Psoas muscle (tissue), 8 donors: ENCODE measurements at places on chromosomes 2 and 18. TPM values are rescaled to one million over a fixed set of nuclear protein-coding genes. Genes with fewer than 3 reads are reported as not detected.

DNA sequence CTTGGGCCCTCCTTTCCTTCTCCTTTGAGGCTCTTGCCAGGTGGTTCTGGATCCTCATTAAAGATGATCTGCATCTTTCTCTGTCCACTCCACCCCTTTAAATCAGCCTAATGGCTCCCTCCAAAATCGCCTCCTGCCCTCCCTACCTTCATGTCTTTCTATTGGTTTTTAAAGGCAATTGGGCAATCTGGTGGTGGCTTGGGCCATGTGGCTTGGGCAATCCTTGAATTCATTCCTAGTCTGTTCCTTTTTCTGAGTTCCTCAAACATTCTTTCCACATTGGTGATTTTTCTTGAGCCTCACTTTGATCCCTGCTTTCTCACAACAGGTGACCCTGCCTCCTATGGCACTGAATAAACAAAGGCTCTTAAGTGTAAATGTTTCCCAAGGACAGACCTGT, 266.2 kb upstream of the REV1 start:
- DNase-seq, result no peak

- no peak for DNase-seq
Measured at GRCh38 chr2:216546241-216546640, 47.6 kb downstream of the RPL37A start.

The ABCG5 gene
- not detected for total RNA-seq

- DNase-seq, result no peak
Measured at GRCh38 chr2:120516679-120517314, 170.9 kb downstream of the INHBB start.

DNA sequence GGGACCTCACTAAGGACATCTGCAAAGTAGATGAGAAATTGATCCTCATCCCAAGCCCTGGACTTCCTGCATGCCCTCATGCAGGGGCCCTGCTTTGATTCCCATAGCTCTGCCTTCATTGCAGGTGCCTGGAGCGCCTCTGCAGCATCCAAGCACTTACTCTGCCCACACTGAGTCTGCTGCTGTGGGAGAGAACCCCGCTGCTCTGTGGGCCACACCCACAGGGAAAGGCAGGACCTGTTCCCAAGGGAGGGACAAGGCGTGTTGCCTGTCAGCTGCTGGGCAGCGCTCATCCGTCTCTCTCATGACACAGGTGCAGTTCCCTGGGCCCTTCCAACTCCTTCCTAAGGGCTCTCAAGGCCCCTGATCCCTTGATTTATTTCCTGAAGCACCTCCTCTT, 266.8 kb upstream of the SMIM21 start:
- no peak for DNase-seq

DNA sequence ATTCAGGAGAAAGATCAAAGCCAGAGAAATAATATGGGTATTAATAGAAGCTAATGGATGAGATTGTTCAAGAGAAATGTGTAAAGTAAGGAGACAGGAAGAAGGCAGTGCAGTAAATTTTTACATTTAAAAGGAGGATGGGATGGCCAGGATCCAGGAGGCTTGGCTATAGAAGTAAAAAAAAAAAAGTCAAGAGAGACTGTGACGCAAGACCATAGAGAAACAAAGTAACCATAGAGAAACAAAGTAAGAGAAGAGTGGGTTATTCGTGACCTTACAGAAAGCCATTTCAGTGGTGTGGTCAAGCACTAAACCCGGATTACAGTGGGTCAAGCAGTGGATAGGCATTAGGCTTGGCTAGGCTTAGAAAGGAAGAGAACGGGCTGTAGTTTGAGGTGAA, 10.5 kb upstream of the FAM171B start:
- DNase-seq, result no peak

The TMEM247 gene
- not detected for total RNA-seq

DNA sequence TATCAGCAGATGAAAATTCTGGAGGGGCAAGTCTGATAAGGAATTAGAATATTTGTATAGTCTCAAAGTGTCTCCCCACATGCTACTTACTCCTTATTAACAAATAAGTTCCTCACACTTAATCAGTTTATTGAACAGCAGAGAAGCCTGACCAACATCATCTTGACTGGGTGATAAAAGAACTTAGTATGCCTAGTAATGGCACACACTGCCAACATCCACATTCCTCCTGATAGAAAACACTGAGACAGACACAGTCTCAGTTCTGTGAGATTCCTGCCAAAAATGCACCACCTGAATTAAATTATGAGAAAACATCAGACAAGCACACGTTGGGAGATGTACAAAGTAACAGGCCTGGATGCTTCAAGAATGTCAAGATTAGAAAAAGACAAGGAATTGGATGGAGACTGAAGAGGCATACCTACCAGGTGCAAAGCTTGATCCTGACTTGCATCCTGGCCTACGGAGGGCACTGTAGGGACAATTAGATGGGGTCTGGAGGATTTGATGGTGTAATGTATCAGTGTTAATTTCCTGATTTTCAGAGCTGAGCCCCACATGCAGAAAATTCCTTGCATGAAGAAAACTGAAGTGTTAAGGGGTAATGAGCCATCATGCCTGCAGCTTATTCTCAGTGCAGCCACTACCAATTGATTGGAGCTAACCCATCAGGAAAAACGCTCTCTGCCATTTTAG, 200.4 kb upstream of the SH3BP4 start:
- DNase-seq, result no peak

GRCh38 chr2:144154205-144154604, 365.7 kb downstream of the ZEB2 start:
- no peak for DNase-seq

GRCh38 chr2:191688934-191689695, 11.2 kb downstream of the NABP1 start:
- no peak for DNase-seq

DNA sequence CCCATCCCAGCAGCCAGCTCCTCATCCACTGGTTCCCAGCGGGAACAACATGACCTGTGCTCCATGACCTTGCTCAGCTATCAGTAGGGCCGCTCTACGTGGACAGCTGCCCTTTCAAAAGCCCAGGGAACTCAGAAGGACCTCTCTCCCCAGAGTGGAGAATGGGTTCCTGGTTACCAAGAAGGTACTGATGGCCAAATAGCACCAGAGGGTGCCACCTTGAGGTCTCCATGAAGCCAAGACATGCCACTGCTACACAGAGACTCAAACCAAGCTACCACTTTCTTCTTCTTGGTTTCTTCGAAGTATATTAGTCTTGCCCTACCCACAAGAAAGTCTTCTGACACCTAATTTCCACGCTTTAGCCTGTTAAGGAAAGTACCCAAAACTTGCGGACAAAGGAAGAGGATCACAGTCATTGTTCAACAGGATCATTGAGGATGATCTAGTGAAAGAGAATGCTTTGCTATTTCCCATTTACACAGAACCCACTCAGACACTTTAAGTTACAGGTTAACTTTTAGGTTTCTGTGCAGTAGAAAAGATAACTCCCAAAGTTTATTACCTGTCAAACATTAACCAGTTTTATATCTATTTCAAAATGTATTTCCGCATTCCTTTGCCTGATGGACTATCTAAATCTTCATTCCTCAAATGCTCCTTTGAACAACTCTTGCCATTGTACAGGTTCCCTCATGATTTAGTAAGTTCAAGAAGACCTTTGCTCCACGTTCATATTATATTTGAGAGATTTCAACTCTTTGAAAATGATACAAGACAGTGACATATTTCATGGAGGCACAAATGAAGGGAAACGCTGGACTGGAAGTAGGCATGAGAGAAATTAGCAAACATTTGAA, 102.2 kb downstream of the ALPK2 start:
- DNase-seq, result no peak

DNA sequence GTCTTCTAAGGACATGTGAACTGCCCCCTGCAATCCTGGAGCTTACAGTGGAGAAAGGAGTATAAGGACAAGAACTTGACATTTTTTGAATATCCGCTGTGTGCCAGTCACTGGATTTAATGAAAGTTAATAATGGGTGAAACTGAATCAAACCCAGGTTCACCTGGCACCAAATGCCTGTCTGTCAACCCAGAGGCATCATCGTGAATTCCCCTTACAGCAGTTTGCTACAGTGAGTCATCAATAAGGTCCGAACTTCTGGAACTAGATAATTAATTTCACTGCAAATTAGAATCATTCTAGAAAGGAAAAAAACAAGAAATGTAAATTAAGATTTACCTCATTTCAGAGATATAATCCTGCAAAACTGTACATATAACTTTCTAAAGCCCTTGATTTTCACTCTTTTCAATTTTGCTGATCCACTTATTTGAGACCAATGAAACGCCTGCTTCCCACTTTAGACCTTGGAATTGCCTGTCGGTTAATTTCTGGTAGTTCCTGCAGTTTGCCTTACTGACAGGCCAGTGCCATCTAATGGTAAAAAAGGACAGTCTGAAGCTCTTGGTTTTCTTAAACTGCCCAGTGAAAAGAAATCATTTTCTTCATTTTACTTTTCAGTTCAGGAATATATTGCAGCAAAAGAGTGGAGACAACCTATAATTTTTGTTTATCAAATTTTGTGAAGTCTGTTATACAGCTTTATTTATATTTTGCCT, 8.2 kb downstream of the DSG2 start:
- no peak for DNase-seq

DNA sequence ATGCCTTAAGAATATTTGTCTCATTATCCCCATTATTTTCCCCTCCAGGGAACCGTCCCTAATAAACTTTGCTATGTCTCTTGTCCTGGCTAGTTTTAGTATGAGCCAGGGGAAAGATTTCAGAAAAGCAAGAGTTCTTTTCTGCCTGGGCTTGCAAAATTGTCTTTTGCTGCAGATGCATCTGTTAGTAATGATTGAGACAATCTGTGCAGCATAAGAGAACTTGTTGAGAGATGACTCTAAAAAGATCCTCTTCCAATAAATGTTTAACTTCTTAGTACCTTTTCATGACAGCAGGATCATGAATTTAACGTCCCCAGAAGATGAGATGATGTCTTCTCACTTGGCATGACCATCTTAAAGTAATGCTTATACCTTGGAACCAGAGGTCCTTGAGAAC, 172.5 kb upstream of the CREB1 start:
- DNase-seq, result no peak

The SESTD1 gene
- 18.3 TPM for total RNA-seq

DNA sequence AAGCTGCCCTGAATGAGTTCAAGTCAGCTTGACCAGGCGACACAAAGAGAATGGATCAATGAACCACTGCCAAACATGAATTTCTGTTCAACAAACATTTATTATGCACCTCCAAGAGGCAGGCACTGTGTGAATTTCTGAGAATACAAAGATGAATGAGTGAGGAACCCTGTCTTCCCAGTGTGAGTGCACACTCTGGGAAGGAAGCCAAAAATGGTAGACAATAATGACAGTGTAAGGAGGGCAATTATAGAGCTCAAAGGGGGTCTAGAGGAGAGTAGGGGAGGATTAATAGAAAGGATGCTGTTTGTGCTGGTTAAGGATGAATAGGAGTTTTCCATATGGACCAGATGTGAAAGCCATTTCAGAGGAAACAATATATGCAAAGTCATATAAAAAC, 213.4 kb downstream of the DCC start:
- DNase-seq, result no peak

- DNase-seq, result no peak
Measured at GRCh38 chr18:58417752-58418151, 211.1 kb downstream of the ALPK2 start.

- no peak for DNase-seq
Measured at GRCh38 chr2:104429639-104430358, 424.1 kb upstream of the POU3F3 start.

The ERFE gene
- 18.2 TPM for total RNA-seq

- DNase-seq, result no peak
Measured at GRCh38 chr2:104431701-104432121, 422.2 kb upstream of the POU3F3 start.

GRCh38 chr2:111100765-111101162, 19.9 kb upstream of the BCL2L11 start:
- no peak for DNase-seq

- DNase-seq, result no peak
Measured at GRCh38 chr2:6828299-6828584, 37.5 kb downstream of the CMPK2 start.

- DNase-seq, result no peak
Measured at GRCh38 chr18:2169656-2170055, 401.6 kb downstream of the METTL4 start.

The SERPINE2 gene
- total RNA-seq, result 20.8 TPM

The HNRNPLL gene
- total RNA-seq, result 17.8 TPM

The SALL3 gene
- total RNA-seq, result not detected

DNA sequence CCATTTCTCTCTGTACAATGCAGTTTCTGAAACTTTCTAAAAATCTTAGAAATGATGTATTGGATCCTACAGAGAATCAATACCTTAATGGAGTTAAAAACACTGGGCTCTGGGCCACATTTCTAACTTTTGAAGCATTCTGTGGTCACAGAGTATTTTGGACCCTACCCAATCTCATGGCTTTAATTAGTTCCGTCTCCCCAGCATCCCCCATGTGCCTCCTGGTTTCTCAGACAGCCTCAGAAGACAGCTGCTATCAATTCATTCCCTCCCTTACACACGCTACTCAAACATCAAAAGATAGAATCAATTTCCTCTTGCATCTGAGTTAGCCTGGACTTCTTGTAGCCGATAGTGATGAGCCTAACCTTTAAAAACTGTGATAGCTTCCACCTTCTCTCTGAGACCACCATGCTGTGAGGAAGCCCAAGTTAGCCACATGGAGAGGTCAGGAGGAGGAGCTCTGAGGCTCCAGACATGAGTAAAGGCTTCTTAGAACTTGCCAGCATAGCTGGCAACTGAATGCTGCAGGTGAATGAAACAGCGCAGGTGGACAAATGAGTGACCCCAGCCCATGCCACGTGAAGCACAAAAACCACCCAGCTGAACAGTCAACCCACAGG, 10.4 kb downstream of the ADCY3 start:
- no peak for DNase-seq

DNA sequence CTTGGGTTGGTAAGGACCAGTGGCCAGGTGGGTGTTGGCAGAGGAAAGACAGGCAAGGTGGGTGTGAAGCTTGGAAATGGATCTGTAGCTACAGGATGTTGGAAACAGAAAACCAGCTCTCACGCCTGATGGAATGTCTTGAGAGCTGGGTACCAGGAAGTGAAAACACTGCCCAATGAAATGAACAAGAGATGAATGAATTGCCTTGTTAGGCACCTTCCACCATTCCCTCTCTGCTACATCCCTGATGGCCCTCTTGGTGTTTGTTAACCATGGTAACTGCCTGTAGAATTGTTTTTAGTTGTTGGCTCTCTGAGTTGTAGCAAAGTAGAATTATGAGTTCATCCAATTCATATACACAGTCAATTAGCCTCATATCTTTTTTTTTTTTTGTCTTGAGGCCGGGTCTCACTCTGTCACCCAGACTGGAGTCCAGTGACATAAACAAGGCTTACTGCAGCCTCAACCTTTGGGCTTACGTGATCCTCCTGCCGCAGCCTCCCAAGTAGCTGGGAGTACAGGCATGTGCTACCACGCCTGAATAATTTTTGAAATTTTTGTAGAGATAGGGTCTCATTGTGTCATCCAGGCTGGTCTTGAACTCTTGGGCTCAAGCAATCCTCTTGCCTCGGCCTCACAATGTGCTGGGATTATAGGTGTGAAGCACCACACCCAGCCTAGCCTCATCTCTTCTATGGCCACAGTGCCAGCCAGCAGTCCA, 9.5 kb downstream of the KCMF1 start:
- no peak for DNase-seq
